ENCODE measurements at places on chromosomes 11 and 22.

DNA sequence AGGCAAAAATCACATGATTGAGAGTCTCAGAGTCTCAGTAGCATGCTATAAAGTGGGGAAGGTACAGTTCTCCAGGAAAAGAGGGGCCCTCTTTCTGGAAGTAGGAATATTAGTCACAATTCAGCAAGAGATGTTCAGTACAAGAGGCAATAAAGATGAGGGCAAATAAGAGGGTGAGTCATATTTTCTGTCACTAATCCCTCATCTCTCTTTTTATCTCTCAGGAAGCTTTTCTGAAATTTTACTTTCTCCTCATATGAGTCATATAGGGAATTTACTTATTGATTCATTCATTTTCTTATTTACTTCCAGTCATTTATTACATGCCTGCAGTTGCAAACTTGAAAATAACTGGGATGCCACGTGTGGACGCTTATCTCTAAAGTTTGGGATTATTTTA is 3.4 kb upstream of the NXPE1 start:
- DNase-seq: peak; percentile 69

DNA sequence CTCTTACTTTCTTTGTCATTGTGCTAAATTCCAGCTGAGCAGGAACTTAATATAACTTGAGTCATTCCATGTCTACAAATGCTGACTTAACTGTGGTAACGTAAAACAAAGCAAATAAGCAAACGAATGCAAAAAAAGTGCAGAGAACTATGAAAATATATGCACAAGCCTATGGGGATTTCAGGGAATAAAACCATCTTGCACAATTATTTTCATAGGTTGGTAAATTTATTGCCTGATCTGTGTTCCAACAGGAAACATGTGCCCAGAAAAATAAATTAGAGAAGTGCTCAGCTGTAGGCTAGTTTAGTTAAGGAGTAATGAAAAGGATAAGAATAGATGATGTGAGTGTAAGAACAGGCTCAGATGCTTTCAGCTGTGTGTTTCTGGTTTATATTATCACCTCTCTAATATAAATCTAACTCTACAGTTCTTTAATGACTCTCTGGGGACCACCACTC is 1169.3 kb downstream of the LRRC4C start:
- DNase-seq: no peak

GRCh38 chr11:19963697-19964387 is 196.4 kb downstream of the DBX1 start:
- no peak for DNase-seq

DNA sequence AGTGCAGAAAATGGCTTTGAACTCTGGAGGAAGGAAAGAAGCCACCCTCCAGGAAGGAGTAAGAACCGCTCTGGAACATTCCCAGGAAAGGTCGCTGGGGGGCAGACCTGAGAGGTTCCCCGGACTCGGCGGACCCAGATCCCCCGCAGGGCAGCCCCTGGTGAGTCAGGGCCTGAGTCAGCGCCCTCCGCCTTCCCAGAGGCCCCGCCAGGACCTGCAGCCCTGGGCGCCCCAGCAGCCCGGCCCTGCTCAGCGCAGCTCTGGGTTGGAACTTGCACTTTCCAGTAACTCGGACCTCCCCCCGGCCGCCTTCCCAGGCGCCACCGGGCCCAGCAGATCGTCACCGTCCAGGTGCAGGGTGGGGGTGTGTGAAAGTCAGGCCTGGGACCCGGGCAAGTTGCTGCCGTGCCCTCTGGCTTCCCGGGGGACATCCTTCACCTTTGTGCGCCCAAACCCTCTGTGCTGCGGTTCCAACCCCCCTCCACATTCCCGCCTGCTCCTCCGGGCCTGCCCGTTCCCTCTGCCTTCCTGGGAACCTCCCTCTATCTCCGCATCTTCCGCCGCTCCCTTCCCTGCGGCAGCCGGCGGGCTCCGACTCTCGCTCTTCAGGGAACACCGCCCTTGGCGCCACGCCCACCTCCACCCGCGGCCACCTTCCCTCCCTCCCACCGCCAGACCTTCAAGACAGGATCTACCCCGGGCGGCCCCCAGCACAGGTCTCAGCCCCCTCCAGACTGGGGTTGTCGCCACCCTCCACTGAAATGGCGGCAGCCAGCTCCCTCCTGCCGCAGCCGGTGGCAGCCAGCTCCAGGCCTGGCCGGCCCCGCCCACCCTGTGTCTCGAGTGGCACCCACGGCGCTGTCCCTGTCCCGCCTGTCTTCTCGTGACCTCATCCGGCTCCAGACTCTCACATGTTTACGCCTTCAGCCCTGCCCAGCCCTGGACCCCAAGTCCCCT is 36.8 kb upstream of the WNT7B start:
- DNase-seq: peak; percentile 96
